AG10803 (cell line): ENCODE measurements at places on chromosomes 4 and X.

DNA sequence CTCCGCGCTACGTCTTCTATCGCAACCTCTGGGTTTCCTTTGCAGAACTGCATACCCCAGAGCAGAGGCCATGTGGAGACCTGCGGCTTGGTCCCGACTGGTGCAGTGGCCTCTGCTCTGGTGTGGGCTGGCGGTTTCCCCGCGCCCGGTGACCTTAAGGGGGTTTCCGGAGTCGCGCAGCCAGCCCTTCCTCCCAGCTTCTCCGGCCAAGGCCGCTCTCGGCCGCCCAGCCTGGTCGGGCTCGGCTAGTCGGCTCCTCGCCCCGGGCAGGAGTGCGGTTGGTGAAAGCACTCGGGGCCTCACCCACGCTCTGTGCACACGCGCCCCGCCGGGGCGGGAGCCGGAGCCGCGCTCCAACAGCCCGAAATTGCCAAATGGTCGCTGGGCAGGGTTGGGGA, 84.9 kb downstream of the BCOR start:
- DNase-seq, result peak; percentile 54

DNA sequence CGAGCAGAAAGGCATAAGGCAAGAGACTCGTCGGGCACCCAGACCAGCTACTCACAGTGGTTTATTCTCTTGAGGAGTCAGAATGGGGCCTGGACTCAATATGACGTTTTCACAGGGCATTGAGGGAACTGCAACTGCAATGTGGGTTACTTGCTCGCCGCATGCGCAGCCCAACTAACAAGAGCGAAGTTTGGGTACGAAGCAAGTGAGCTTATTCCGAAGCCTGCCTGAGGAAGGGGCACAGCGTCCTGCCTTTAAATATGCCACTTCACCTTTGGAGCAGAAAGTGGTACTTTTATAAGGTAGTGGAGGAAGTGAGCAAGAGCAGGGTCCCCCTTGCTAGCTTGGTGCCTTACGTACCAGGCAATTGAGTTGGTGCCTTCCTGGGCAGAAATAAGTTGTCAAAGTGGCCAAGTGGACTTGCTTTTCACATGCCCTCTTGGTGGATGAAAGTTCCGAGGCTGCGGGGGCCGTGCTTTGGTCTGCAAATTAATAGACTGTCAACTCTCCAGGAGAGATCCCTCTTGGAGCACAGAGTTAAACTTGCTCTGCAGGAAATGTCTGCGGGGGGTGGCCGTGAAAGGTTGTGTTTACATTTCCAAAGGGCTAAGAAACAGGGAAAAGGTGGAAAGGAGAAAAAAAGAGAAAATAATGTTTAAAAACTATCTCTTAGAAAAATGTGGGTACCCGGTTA, 480.4 kb downstream of the TRIML1 start:
- DNase-seq, result no peak

DNA sequence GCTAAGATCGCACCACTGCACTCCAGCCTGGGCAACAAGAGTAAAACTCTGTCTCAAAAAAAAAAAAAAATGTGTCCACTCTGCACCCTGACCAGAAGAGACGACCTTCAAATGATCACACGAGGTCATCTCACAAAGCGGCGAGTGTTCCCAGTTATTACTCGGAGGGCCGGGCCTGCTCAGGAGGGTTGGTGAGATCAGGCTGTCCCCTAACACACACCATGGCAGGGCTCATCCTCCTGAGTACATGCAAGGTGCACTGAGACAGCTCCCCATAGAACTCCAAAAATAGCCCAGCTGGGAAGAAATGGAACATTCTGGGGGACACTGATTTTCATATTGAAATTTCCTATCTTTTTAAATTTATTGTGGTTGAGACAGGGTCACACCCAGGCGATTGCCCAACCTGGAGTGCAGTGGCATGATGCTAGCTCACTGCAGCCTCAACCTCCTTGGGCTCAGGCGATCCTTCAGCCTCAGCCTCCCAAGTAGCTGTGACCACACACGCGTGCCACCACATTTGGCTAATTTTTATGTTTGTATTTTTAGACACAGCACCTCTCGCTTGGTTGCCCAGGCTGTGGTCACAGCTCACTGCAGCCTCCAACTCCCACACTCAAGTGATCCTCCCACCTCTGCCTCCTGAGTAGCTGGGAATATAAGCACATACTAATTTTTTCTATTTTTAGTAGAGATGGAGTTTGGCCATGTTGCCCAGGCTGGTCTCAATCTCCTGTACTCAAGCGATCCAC, 51.5 kb downstream of the DHRSX start:
- no peak for DNase-seq

DNA sequence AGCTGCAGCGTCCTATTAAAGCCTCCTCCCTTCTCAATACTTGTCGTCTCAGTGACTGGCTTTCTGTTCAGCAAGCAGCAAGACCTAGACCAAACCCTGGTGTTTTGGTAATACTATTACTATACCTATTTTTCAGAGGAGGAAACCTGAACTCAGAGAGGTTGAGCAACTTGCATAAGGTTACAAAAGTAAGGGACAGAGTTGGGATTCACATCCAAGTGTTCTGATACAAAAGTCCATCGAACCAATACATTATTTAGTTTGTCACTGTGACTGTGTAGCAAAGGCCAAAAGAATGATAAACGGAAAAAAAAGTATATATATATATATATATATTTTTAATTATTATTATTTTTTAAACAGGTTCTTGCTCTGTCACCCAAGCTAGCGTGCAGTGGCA, 29.9 kb upstream of the KLHL8 start:
- DNase-seq, result no peak

- no peak for DNase-seq
These were observed 18.0 kb upstream of the STAG2 start for GRCh38 chrX:123943488-123943887.

DNA sequence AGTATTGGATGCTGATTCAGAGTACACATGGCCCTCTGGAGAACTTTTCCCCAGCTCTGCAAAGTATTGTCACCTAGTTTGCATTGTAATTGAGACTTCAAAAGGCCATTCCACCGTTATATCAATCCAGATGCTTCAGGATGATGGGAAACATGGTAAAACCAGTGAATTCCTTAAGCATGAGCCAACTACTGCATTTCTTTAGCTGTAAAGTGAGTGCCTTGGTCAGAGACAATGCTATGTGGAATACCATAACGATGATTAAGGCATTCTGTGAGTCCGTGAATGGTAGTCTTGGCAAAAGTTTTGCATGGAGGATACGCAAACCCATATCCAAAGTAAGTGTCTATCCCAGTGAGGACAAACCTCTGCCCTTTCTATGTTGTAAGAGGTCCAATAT, 355.2 kb downstream of the DCAF12L2 start:
- no peak for DNase-seq

GRCh38 chr4:67954890-67955289, 8.4 kb downstream of the TMPRSS11A start:
- DNase-seq, result no peak
